ENCODE measurements at places on chromosomes 2 and 18. TPM values are rescaled to one million over a fixed set of nuclear protein-coding genes. Genes with fewer than 3 reads are reported as not detected.

Gene SERPINB10
- polyA plus RNA-seq = 0.14 TPM

Gene MARCO
- polyA plus RNA-seq = 2.4 TPM

Gene SGO2
- 7.2 TPM for polyA plus RNA-seq

Gene SLC30A3
- 0.65 TPM for polyA plus RNA-seq

Gene NPHP1
- polyA plus RNA-seq = 9.7 TPM

Gene IHH
- polyA plus RNA-seq = not detected

Gene TCF23
- 0.66 TPM for polyA plus RNA-seq

Gene DOK6
- 3.9 TPM for polyA plus RNA-seq

Gene GCG
- polyA plus RNA-seq = 46.1 TPM

Gene NT5C1B
- polyA plus RNA-seq = 0.17 TPM

Gene GTF3C2
- polyA plus RNA-seq = 32.5 TPM

Gene AQP4
- polyA plus RNA-seq = 0.52 TPM

Gene MYO7B
- 0.54 TPM for polyA plus RNA-seq

Gene FBXO41
- polyA plus RNA-seq = 0.45 TPM

Gene EFEMP1
- 62.6 TPM for polyA plus RNA-seq

Gene AGPS
- polyA plus RNA-seq = 27.5 TPM

Gene ACADL
- polyA plus RNA-seq = 3.4 TPM

Gene IL36B
- polyA plus RNA-seq = not detected

Gene SATB2
- 2.0 TPM for polyA plus RNA-seq

Gene SNRNP27
- polyA plus RNA-seq = 71.1 TPM

Gene IL36A
- polyA plus RNA-seq = not detected

Gene SPC25
- polyA plus RNA-seq = 9.8 TPM

Gene ANKRD30BL
- polyA plus RNA-seq = not detected

Gene BCL11A
- polyA plus RNA-seq = 4.2 TPM

Gene ANKRD62
- not detected for polyA plus RNA-seq

Gene NEUROD1
- not detected for polyA plus RNA-seq

Gene KIAA1328
- 5.3 TPM for polyA plus RNA-seq

Gene ACTG2
- 5.3 TPM for polyA plus RNA-seq

Gene ADAM23
- polyA plus RNA-seq = 10.3 TPM

Gene MEP1B
- polyA plus RNA-seq = not detected

Gene KCNG2
- polyA plus RNA-seq = 0.63 TPM

Gene BOLL
- 0.79 TPM for polyA plus RNA-seq

Gene CCDC150
- polyA plus RNA-seq = 3.8 TPM

Gene PDE11A
- 0.48 TPM for polyA plus RNA-seq

Gene CNRIP1
- 33.5 TPM for polyA plus RNA-seq

Gene NOSTRIN
- polyA plus RNA-seq = 7.2 TPM
